Frontal cortex (tissue), 4 donors: ENCODE measurements at places on chromosomes 11 and 22.

- no peak for DNase-seq
These were observed 14.3 kb downstream of the NRIP3 start for GRCh38 chr11:8989453-8989852.

DNA sequence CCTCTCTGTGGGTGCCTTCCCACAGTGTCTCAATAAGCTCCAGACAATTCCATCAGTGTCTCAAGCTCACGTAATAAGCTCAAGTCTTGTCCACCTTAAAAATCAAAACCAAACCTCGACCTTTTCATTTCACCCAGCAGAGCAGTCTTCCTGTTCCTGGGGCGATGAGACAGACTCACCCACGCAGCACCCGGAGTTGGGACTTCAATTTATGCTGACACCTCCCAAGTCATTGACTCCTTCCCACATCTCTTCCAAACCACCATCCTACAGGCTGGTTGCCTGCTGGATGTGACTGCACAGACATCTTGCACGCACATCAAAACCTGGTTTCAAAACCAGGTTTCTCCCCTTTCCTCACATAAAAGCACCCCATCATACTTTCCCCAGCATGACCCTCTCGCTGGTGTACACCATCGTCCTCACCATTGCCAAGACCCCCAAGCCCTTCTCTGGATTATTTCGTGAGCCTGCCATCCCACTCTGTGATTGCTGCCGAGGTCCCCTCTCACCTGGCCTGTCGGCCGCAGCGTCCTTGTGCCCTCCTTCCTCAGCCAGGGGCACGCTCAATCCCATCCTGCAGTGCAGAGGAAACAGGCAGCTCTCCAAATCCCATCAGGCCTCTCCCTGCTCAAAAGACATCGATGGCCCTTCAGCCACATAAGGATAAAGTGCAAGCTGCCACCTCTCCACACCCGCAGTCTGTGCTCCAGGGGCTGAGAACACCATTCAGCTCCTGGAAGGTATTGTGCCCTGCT is 45.1 kb upstream of the FBXO3 start:
- no peak for DNase-seq

DNA sequence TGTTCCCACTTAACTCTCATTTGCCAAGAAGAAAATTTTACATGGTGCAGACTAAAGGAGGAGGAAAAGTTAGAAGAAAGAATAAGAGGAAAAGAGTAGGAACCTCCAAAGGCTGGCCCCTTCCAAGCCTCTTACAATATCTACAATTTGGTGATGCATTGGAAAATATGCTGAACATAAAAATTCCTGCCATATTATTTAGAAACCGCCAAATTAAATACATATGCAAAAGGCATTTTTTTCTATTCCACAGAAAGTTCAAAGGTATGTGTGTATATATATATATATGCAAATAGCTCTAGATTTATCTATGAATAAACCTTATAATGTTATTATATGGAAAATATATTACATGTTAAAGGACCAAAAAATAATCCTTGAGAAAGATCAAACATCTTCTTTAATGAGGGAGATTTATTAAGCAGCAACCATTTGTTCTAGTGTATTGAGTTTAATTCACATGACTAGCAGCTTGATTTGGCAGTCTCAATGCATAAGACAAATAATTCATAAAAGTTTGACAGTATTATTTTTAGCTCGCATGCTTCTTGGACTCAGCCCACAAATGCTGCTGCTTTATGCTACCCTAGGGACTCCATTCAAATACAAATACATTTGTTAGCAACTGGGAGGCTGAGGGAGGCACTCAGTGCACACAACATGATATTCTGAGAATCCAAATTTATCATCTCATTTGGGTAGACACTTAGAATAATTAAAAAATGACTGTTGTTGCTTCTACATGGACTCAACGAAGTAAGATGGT is 184.9 kb downstream of the SBF2 start:
- DNase-seq, result no peak

DNA sequence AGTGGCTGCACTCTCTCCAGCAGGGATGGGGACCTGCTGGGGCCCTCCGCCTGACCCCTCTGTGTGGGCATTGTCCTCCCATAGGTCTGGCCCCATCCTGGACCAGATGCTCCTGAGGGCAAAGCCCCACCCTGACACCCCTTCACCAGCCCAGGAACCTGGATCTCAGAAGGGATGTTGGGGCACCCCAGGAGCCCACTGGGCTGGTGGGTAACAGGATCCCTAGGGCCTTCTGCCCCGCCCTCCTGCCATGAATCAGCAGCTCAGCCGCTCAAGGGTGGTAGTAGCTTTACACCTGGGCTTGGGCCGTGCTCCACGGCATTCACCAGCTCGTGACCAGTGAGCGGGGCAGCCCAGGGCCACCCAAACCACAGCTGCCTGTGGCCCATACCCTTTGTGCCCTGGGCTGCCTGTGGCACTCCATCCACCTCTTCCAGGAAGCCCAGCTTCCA is 1.0 kb upstream of the MAPK12 start:
- DNase-seq, result no peak

DNA sequence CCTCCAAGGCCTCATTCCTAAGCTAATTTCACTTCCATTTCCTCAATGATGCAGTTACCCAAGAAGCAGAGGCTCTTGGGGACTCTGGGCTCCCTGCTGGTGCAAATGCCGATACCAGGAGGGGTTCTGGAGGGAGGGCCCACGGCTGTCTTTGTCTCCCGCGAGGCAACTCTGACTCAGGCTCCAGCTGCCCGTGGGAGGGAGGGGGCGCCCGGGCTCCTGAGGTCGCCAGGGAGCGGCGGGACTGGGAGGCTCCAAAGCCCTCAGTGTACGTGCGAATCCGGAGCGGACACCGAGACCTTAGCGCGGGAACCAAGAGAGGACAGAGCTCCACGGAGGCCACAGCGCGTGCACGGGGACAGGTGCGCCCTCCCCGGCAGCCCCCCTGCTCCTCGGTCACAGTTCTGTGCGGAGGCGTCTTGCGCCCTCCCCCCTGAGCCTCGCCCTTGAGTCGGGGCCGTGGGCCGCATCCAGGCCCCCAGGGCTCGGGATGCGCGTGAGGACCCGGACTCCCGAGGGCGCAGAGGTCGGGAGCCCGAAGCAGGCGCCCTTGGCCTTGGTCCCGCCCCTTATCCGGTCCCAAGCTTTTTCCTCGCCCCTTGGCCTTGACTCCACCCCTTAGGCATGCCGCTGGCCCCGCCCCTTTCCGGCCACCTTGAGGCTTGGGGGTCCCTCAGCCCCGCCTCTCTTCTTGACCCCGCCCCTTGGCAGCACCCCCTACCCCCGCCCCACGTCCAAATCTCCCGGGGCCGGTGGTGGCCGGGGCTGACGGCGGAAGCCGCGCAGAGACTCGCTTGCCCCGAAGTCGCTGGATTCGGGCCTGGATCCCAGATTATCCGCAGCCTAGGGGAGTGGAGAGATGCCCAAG is 4.7 kb upstream of the SHISA8 start:
- DNase-seq, result peak; percentile 54

DNA sequence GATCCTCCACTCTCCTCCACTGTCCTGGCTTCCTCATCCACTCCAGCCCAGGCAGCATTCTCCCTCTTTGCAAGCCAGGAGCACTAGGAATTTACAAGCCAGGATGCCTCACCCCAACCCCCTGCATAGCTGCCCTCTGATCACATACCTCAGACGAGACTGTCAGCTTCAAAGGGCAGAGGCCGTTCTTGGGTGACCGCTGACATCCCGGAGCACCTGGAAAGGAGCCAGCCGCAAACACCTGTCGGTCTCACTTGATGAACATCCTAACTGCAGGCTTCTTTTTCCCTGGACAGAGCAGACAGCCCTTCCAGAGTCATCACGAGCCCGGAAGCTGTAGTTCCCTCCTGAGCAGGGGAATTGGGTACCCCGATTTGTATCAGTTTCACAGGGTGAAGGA is 451.3 kb upstream of the B3GAT1 start:
- no peak for DNase-seq

DNA sequence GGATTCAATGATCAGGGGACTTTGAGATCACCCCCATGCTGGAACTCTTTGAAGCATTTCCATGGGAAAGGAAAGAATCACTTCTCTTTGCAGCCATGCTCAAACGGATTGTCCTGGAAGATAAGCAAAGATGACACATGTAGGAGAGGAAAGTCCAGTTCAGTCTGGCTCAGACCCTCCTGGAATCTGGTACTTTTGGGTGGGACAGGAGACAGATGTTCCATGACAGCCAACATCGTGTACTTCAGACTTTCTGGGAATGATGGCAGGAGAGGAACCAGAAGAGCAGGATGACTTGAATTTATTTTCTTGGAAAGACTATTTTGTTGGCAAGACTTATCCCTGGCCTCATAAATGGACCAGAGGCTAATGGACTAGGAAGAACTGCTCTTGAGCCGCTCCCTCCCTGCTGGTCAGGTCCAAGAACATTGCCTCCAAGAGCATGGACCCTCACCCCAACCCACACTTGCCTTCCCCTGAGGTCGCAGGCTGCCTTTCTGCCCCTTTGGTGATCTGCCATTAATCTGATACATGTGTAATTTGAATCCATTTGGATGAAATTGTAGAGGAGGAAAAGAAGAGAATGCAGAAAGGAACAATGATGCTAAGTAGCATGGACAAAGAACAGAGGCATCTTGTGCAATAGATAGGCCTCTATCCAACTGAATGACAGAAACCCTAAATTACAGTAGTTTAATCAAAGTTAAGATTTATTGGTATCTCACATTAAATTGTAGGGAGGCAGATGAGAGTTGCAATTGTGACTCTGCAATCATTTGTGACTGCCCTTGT is 201.0 kb downstream of the SNX19 start:
- no peak for DNase-seq

DNA sequence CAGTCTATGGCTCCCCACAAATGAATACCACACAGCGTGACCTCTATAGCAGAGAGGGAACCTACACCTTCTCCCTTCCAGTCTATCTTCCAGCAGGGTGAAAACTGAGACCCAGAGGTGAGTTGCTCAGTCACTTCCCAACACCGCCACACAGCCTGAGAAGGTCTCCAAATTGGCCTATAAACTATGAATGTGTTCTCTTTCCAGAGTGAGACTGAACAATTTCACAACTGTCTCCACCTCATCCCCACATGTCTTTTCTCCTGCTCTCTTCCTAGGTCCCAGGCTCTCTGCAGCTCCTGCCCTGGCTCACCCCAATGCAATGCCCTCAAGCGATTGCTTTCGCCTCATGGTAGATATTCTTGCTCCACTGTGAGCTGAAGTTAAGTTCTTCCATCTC is 14.0 kb downstream of the CLMP start:
- no peak for DNase-seq

DNA sequence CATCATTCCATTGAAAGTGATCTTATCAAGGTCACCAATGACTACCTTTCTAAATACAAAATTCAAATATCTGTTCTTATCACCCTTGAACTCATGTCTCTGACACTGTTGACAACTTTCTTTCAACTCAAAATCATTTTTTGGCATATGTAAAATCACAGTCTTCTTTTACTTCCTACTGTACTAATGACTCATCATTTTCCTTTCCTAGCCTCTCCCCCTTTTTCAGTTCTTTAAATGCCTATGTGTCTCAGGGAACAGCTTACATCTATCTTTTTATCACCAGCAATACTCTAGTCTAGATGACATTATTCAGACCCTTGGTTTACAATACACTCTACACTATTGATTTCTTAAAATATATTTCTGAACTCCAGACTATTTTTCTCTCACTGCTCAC is 2220.7 kb upstream of the RAG2 start:
- no peak for DNase-seq

DNA sequence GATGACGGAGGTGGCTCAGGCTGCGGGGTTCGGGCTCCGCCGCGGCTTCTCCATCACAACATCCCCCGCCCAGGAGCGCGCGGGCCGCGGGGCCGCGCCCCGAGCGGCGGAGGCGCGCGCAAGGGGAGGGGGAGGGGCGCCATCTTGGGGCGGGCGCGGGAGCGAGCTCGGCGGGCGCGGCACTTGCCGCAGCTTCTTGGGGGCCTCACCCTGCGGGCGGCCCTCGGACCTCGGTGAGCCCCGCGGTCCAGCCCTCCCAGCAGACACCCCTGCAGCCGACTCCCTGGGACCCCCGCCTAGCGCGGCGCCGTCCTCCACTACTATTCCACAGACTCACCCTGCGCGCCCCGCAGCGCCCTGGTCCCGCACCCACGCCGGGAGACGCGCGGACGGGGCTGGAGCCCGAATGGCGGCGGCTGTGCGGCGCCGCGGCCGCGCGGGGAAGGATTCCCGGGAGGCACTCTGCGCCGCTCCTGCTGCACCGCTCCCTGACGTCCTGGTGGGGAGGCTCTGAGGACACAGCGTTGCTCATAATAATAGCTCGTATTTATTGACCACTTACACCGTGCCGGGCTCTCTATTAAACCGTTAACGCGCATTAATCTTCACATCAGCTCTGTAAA is at the start of gene APBB1:
TSS of gene APBB1 (minus strand) at position 86 of the 623 bp plus-strand sequence. CDS start 7,747 bp downstream, outside the sequence.
- DNase-seq, result peak; percentile 88

DNA sequence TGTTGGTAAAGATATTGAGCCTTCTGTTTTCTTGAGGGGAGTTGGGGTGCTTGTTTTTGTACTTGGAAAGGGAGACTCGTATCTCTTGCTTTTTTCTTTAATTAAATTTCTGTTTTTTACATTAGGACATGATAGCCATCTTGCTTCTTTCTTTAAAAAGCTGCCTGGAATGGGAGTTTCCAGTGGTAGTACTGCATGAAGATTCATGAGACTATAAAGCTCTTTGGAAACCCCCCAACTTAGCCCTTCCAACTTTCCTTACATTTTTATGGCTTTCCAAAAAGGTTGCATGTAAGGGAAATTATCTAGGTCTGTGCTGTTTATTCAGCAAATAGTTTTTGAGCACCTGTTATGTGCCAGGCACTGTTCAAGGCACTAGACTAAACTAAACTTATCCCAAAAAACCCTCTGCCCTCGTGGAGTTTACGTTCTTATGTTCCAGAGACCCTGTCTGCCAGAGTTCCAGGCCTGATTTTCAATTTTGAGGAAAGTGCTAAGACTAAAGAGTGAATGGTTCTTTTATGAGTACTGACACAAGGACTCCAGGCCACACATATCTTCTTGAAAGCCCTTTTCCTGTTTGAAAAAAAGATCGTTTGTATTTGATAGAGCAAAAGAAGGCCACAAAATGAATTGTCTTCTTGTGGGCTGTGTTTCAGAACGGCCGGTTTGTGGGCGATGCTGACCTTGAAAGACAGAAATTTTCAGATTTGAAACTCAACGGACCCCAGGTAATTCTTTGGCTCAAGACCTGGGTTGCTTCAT is 31.9 kb downstream of the CTNND1 start:
- no peak for DNase-seq

- no peak for DNase-seq
These were observed 131.2 kb downstream of the TTC28 start for GRCh38 chr22:28548406-28548805.

DNA sequence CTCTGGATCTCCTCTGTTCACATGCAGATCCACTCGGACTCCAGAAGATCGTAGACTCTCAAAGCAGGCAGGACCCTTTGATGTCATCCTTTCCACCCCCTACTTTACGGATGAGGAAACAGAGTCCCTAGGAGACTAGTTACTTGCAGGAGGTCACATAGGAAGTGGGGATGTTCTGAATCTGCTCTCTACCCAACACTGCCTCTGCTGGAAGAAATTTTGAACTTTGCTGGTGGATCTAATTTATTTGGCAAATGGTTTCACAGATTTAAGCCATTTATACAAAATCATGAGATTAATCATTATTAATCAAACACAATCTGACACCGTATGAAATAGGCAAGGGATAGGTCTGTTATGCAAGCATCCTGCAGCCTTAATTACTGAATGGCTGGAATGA is 55.0 kb upstream of the USP47 start:
- no peak for DNase-seq
